Activated CD4-positive, alpha-beta T cell treated with anti-CD3 and anti-CD28 coated beads, Interleukin-2, amount 50 U/mL, for 48 hours (primary cell): ENCODE measurements at places on chromosomes 1 and 21.

- DNase-seq = no peak
Measured at GRCh38 chr21:25752416-25752815, 17.6 kb downstream of the GABPA start.

- no peak for DNase-seq
Measured at GRCh38 chr1:44642925-44643324, 31.4 kb downstream of the TMEM53 start.

- no peak for DNase-seq
Measured at GRCh38 chr1:219020386-219020785, 153.3 kb upstream of the LYPLAL1 start.

DNA sequence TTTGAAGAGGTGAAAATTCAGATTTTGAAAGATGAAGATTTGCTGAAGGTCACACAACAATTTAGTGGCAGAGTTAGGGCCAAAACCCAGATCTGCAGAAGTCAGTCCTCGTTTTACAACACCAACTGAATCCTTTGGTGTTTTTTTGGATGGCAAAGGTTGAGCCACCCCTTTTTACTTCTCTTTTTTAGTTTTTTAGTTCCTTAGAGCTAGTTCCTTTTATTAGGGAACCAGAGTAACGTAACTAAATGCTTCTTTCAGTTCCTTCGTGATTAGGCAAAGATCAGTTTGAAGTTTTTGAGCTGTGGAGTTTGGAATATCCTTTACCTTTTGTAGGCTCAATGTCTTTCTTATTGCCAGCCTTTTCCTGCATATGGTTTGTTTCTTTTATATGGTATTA lies 67.9 kb upstream of the ARID1A start:
- DNase-seq = no peak

GRCh38 chr1:93080179-93080823 lies 1.2 kb downstream of the MTF2 start:
- DNase-seq = no peak

GRCh38 chr1:50942334-50942733 lies 17.7 kb downstream of the FAF1 start:
- no peak for DNase-seq

DNA sequence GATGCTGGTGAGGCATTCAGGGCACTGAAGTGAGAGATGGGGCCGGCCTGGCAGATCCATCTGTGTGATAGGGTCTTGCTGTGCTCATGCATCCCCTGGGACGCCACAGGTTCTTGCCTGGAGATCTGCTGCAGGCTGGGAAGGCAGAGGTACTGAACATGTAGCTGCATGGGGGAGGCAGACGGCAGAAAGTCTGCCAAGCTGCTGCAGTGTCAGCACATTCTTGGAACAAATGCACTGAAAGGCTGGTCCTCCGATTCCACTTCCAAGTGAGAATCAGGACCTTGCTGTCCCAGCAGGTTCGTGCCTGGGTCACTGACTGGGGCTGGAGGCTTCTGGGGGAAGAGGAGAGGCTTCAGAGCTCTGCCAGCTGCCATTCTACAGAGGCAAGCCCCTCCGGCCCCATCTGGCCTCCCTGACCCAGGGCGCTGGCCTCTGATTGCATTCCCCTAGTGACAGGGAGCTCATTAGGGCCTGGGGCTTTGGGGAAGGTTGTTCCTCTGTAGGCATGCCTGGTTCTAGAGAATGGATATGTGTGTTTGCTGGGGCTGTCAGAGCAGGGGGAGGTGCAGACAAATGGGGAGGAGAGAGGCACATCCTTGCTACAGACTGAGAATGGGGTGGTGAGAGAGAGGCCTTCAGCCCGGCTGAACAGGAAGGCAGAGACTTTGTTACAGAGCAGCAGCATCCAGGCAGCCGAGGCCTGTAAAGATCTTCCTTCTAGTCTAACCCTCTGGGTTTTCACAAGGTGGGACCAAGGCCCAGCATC lies 174.0 kb downstream of the TRABD2B start:
- no peak for DNase-seq

GRCh38 chr1:203038217-203038741 lies 12.0 kb downstream of the PPFIA4 start:
- DNase-seq = no peak

DNA sequence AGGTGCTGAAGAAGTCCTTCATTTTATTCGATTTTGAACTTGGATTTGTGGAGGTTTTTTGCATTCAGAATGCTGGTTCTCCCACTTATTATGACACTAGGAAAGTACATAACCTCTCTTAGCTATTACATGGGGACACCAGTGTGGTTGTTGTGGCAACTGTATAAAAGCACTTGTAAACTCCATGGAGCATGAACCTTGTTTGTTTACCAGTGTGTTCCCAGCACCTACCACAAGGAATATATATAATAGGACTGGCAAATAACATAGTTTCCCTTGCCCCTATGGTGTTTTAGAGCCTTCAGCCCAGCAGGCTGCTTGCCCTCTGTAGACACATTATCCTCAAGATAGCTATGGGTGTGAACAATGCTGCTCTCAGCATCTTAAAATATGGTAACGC lies 43.1 kb downstream of the RASSF5 start:
- DNase-seq = no peak

DNA sequence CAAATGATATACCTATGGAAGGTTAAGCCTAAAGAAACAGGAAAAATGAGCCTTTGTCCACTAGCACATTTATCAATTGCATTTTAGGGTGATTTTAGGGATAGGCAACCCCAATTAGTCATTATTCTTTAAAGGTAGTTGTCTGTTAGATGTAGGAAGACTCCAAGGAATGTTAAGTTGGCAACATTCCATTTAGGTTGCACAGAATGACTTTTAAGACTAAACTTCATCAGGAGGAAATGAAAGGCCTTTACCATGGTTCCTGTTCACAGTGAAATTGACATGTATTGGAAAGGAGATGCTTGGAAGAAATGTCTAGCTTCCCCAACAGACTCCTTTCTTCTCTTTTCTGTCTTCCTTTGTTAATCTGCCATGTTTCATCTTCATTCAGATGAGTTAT lies 1.6 kb upstream of the APOBEC4 start:
- no peak for DNase-seq

DNA sequence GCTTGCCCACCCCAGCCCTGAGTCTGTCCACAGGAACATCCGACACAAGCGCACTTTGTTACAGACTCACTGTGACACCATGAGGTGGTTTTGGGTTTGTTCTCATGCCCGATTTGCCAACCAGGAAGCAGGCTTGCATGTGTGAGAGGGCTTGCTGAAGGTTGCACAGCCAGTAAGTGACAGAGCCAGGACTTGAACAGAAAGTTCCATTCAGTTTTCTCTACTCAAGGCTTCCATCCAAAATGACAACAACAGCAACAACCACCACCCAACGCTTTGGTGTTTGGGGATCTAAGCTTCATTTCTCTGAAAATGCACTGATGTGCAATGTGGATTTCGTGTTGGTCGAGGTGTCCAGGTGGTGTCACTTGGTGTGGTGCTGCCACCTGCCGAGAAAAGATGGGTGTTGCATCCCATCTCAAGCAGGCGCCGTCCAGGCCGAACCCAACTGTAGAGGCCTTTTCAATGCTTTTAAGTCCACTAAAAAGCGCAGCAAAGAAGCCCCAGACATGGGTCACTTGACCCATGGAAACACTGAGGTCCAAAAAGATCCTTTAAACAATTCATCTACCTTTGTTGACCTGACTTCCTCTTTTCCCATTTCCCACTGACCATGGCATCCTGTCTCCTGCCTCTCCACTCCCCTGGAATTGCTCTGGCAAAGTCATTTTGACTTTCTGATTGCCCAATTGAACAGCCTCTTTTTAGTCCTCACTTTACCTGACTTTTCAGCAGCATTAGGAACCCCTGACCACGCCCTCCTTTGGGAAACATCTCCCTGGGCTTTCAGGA lies 12.2 kb downstream of the CITED4 start:
- DNase-seq = peak; percentile 80

- no peak for DNase-seq
Measured at GRCh38 chr1:172054172-172054571, 212.9 kb downstream of the DNM3 start.

- DNase-seq = no peak
Measured at GRCh38 chr1:215458104-215458503, 109.0 kb upstream of the KCTD3 start.

- no peak for DNase-seq
Measured at GRCh38 chr1:153490272-153491051, 30.0 kb upstream of the S100A7 start.

DNA sequence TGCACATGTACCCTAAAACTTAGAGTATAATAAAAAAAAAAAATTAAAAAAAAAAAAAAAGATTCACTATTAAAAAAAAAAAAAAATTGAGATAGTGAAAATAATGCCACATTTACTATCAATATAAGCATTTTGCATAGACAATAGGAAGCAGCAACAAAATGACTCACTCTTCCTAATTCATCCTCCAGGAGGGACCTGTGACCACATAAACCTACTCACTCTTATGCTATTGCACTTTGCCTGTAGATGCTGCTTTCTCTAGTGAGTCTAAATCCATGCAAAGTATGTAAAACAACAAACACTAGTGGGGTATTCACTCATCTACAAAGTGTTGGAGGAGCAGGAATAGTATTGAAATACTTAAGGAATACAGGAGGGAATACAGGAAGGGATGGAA lies 2.9 kb downstream of the OR10J5 start:
- DNase-seq = no peak

DNA sequence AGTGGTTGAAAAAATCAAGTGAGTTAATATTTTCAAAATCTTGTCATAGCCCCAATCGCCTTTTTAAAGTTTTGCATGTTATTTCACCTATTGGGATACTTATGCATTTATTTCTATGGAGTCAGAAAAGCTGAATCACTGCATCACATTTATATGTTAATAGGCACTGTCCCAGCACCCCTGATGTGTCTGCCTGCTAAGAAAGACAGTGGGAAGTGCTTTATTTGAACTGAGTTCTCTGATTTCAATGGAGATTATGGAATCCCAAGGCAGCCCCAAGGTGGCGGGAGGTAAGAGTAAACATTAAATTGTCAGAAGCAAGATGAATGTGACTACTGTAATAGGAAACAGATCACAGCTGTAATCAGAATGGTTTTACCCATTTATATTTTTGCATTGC lies 2225.7 kb downstream of the NCAM2 start:
- DNase-seq = no peak

DNA sequence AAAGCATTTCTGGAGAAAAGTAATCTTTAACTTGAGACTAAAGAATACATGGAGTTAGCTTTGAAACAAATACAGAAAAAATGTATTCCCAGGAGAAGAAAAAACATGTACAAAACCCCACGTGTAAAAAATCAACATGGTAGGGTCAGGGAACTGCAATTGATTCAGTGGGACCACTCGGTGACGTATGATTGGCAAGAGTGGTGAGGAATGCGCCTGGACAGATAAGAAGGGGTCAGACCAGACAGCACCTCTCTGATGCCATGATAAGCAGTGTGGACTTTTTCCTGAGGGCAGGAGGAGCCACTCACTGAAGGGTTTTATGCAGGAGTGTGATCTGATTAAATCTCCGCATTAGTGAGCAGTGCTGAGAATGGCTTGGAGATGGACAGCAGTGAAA lies 142.5 kb downstream of the DAB1 start:
- no peak for DNase-seq
